ENCODE measurements at places on chromosomes 3 and 15.
A peak's percentile ranks its signal among the peaks of the same experiment; 100 is the strongest.

GRCh38 chr3:183555541-183556081 is at the start of gene KLHL6:
Gene KLHL6, minus strand, starts transcription at chr3:183555706. Its CDS starts 53 bp downstream, at chr3:183555653.
- DNase-seq, result no peak

GRCh38 chr3:3799173-3800079 is at the start of gene LRRN1:
Gene LRRN1, plus strand, starts transcription at chr3:3799431. Its CDS starts 45,211 bp downstream, at chr3:3844642.
- peak; percentile 3 for DNase-seq

DNA sequence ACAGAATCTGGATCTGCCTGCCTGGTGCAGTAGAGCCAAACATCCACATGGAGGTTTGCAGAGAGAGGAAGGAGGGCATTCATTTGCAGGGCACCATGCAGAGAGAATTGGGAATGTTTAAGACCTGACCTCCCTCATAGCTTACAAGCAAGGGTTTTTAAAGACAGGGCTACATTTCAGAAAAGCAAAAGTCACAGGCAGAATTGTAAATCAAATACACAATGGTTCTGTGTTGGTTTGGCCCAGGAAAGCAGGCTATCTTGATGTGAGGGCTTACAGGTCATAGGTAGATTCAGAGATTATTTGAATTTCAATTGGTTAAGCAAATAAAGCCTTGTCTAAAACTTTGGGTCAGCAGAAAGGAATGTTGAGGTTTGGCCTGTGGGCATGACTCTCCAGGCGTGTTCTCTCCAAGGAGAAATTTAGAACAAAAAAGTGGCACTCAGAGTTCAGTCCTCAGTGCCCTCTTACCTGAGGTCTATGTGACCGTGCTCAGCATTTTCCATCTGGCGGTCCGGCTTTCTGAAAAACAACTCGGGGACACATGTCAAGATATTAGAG is 91.5 kb downstream of the CD47 start:
- no peak for DNase-seq

DNA sequence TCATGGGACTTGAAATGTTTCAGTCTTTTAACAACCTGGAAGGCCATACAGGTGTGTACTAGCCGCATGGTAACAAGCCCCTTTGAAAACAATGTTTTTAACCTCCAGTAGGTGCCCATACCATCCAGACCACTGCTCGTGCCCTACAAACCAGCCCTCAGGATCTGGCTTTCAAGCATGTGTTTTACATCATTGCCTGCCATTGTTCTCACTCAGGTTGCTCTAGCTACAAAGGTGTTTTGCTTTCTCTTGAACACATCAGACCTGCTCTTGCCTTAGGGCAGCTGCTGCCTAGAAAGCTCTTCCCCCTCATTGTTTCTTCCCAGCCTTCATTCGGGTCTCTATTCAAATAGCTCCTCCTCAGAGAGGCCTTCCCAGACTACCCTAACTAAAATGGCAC is 32.3 kb upstream of the MAP3K13 start:
- no peak for DNase-seq

GRCh38 chr3:66035763-66036477 is 2.8 kb downstream of the MAGI1 start:
- DNase-seq, result no peak

- DNase-seq, result no peak
Measured at GRCh38 chr15:37093480-37094332, 6.6 kb downstream of the MEIS2 start.

GRCh38 chr3:88469216-88469615 is 319.5 kb downstream of the C3orf38 start:
- no peak for DNase-seq

DNA sequence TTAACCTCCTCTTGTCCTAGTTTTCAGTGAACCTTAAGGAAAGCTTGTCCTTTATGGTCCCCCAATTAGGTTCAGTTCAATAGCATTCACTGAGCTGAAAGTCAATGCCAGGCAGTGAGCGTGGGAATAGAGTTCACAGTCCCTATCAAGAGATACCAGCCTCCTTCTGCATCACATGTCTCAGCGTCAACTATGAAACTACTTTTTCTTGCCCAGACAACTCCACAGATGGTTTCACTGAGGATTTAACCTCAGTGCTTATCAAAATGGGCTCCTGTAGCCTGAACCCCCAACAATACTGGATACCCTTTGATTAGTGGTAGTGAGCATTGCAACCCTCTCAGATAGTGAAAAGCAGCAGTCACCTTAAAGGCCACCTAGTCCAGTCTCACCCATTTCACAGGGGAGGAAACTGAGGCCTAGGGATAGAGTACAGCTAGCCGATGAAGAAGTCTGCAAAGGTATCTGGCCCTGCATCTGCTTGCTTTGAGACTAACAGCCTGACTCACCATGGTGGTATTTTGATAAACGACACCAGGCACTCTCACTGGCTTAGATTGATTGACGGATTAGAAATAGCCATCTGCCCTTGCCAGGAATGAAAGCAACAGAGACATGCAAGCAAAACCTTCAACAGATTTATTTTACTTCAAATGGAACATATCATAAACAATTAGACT is 1.6 kb upstream of the UBA3 start:
- DNase-seq, result no peak

DNA sequence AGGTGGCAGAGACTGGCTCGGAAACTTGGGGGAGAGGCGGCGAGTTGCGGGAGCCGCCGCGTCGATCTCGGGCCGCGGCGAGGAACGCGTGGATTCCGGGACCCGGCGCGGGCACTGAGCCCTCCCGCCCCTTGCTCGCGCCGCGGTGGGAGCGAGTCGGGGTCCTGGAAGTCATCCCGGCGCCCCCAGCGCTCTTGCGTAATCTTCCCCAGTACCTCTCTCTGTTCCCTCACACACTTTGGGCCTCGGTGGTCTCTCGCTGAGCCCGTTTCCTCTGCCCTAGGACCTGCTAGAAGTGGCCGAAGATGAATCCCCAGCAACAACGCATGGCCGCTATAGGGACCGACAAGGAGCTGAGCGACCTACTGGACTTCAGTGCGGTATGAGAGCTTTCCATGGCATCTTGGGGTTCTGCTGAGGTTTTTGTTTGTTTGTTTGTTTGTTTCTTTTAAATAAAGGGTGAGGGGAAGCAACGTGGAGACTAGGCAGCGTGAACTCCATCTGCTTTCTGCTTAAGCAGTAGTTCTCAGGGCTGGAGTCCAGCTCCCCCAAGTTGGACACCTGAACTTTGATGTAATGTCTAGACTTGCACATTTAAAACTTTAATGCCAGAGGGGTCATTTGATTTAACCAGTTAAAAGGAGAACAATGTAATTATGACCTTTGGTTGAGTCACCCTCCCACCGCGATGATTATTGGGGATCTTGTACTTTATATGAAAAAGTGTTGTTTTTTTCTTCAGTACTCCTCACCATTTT is 1.3 kb downstream of the TCF12 start:
- DNase-seq, result no peak

DNA sequence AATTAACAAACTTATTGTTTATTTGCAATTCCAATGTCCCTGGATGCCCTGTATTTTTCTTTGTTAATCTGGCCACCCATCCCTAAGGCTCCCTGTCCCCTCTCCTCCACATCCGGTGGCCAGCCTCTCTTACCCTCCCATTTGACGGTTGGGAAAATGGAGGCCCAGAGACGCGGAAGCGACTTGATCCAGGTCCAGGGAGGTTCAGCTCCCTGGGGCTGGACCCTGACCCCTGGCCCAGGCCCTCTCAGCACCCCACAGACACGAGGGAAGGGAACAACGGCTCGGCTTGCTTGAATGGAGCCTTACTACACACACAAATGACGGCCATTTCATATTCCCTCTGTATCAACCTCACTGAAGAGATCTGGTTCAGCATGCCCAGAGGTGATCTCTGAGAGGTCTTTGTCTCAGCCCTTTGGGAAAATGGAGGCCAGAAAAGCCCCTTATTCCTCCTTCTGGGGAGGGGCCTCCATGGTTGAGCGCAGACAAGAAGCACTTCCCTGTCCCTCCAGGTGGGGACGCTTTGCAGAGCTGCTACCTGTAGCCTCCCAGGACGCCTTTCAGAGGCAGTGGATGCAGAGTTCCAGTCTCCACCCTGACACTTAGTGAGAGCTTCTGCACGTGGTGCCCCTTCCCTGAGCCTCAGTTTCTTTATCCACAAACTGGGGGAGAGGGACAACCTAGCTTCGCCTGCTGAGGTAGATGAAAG is 82.1 kb downstream of the ATP2B2 start:
- DNase-seq, result no peak

DNA sequence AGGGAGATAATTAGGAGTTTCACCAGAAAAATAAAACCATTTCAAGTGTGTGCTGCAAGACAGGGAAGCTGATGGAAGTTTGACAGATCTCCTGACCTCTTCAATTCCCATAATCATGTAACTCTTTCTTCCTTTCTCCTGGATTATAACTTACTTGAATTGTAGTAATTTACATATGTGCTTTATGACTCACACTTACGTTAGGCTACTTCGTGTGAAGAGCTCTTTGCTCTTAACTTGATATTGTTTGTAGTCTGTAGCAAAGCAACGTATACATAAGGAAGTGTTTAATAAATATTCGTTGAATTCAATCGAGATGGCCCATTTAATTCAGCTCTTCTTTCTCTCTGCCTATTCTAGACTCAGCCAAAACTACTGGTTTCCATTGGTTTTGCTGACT is 23.5 kb downstream of the ROBO2 start:
- no peak for DNase-seq

- no peak for DNase-seq
Measured at GRCh38 chr3:56962206-56962605, 98.3 kb upstream of the SPATA12 start.

DNA sequence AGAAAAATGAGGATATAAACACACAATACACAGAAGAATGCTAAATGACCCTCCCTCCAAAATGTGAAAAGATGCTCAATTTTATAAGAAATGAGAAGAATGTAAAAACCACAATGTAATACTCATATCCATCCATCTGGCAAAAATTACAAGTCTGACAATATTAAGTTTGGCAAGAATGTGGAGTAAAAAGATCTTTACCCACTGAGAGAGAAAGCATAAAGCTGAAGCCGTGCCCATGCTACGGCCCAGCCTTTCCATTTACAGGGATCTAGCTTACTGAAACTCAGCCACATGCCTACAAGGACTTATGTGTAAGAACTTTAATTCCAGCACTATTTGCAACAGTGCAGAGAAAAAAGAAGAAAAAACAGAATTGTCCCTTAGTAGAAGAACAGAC is 42.9 kb downstream of the ATP13A3 start:
- no peak for DNase-seq

GRCh38 chr3:120742849-120743365 is 363 bp downstream of the GTF2E1 start:
- DNase-seq, result no peak

DNA sequence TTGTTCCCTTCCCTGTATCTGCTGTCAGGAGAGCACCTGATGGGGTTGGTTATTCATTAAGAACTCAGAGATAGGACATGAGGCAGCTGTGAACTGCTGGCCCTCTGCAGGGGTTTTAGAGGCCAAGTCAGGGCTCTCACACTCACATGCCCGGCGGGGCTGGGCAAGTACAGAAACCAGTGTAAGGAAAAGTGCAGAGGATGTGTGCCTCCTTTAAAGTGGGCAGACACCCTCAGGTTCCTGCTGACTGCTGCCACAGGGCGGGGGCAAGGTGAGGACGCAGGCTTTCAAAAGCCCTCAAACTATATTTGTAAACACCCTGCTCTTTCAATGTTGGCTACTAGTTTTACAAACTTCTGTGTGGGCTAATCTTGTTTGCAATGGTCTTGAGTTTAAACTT is 22.4 kb downstream of the CXCR6 start:
- no peak for DNase-seq

DNA sequence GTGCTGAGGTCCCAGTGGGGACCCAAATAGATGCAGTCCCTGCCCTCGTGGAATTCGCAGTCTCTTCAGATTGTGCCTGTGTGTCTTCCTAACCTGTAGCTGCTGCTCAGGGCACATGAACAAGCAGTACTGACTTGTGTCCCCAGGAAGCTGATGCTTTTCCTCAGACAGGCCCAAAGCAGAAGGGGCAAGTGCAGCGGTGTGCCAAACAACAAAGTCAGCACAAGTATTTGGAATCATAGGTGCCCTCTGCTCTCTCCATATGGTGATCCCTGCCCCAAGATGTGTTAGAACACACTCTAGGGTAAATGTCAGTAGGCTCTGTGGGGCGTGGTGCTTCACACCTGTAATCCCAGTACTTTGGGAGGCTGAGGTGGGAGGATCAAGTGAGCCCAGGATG is 21.9 kb downstream of the BHLHE40 start:
- DNase-seq, result no peak

GRCh38 chr15:29031502-29032228 is 145.9 kb downstream of the APBA2 start:
- DNase-seq, result no peak

GRCh38 chr3:196149831-196150301 is 61.3 kb downstream of the ZDHHC19 start:
- no peak for DNase-seq

GRCh38 chr15:68553314-68553993 is 25.3 kb upstream of the CORO2B start:
- DNase-seq, result no peak

DNA sequence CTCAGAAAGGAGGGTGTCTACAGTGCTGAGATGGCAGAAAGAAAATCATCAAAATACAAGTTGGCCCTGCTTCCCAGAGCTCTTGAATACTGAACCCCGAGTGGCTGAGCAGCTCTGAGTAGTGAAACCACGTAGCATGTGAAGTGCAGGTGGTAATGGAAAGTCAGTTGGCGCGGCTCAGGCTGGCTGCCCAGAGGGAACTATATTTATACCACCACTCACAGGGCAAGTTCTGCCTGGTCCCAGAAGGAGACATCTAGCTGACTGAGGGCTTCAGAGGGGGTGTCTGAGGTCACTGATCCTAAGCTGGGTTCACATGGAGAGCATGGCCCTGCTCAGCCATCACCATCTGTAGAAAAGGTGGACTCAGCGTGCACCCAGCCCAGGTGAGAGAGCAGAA is 129.6 kb upstream of the AGBL1 start:
- no peak for DNase-seq

GRCh38 chr3:51813539-51813938 is 34.5 kb upstream of the IQCF6 start:
- DNase-seq, result no peak

GRCh38 chr3:147368151-147368550 is 38.2 kb downstream of the ZIC4 start:
- no peak for DNase-seq

- DNase-seq, result no peak
Measured at GRCh38 chr3:81580355-81580754, 181.1 kb downstream of the GBE1 start.

DNA sequence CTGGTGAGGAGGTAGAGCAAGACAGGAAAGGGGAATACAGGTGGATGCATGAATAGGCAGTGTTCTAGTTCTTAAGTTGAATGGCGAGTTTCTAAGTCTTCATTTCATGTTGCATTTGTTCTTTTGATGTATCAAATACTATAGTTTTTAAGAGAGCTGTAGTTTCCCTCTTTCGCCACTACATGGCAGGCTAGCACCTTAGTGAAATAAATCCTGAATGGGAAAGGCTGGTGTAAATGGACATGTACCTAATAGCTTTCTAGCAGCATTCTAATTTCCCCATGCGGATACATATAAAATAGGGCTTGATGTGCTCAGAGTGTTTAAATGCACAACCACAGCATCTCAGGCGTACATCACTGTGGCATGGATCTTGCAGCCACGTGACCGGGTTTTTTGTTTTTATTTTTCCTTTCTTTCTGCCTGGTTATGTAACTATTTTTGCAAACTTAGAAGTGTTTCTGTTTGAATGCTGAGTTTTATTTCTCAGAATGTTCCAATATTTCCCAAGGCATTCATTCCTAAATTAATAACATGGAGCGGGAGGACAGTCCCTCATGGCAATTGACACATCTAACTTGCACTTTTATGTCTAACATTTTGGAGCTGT is 23.5 kb upstream of the CLN6 start:
- DNase-seq, result peak; percentile 68

GRCh38 chr3:12286927-12287726 is 1.7 kb upstream of the PPARG start:
- no peak for DNase-seq

- DNase-seq, result no peak
Measured at GRCh38 chr15:85646538-85647091, 148.1 kb downstream of the KLHL25 start.
